Stimulated activated CD8-positive, alpha-beta memory T cell treated with anti-CD3 and anti-CD28 coated beads, Interleukin-4, amount 100 ng/mL, for 1 hour (primary cell): ENCODE measurements at places on chromosomes 13 and 19.
A peak's percentile ranks its signal among the peaks of the same experiment; 100 is the strongest.

- no peak for DNase-seq
These were observed 1.1 kb upstream of the SWSAP1 start for GRCh38 chr19:11373166-11373884.

- no peak for DNase-seq
These were observed 180.6 kb downstream of the KDM4B start for GRCh38 chr19:5149508-5149907.

DNA sequence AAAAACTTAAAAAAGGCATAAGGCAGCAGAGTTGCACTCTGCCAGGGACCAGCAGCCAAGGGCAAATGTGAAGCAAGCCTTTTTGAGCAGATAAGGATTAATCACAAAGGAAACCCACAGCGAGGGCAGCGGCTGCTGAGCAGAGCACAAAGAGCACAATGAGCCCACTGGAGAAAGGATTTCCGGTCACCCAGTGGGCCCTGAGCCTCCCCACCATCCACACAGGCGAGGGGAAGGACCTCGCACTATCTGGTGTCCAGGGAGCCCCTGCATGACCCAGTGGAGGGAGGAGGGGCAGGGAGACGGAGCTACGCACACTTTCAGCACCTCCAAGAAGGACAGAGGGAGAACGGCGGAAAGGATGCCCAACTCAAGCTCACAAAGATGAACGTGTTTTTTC lies 40.0 kb downstream of the COL4A1 start:
- DNase-seq, result no peak

- DNase-seq, result no peak
These were observed 35.9 kb downstream of the TPT1 start for GRCh38 chr13:45305079-45305478.

GRCh38 chr13:45702088-45702487 lies at the start of gene CBY2:
Gene CBY2, plus strand, starts transcription at chr13:45702320. Its CDS starts 71 bp downstream, at chr13:45702391.
- no peak for DNase-seq

DNA sequence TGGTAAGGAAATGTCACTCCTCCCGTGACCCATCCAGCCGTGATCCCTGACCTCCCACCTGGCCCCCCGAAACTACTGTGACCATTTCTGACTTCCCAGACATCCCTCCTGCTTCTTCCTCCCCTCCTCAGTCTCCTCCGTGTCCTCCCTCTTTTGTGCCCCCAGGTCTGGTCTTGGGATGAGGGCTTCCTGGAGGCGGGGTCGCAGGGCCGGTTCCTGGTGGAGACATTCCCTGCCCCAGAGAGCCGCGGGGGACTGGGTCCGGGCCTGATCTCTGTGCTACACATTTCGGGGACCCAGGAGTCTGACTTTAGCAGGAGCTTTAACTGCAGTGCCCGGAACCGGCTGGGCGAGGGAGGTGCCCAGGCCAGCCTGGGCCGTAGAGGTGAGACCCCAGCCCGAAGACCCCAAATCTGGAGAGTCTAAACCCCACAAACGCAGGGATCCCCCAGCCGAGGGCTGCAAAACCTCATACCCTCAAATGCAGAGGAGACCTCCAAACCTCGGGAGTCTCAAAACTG lies 5.0 kb downstream of the KIRREL2 start:
- DNase-seq, result no peak

- no peak for DNase-seq
These were observed 37.7 kb downstream of the CRYL1 start for GRCh38 chr13:20487927-20488326.

- DNase-seq, result no peak
These were observed 5.4 kb downstream of the GPR180 start for GRCh38 chr13:94607056-94607455.

- DNase-seq, result no peak
These were observed 58.8 kb downstream of the RYR1 start for GRCh38 chr19:38492181-38492813.

DNA sequence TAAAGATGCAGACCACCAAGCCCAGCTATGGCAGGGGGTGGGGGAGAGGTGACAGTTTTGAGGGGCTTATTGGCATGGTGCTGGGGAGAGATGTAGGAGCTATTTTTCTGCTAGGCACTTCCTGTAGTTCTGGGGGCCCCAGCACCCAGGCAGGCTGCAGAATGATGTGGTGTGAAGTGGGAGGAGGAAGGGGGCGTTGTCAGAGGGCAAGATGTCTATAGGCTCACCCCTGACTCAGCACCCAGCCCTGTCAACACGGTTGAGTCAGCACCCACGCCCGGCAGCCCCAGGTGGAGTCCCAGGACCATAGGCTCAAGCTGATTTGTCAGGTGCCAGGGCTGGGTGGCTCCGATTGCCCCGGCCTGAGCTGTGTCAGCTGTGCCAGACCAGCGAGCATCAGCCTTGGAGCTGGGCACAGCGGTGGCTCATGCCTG lies 5.8 kb downstream of the KLF2 start:
- DNase-seq, result peak; percentile 86

DNA sequence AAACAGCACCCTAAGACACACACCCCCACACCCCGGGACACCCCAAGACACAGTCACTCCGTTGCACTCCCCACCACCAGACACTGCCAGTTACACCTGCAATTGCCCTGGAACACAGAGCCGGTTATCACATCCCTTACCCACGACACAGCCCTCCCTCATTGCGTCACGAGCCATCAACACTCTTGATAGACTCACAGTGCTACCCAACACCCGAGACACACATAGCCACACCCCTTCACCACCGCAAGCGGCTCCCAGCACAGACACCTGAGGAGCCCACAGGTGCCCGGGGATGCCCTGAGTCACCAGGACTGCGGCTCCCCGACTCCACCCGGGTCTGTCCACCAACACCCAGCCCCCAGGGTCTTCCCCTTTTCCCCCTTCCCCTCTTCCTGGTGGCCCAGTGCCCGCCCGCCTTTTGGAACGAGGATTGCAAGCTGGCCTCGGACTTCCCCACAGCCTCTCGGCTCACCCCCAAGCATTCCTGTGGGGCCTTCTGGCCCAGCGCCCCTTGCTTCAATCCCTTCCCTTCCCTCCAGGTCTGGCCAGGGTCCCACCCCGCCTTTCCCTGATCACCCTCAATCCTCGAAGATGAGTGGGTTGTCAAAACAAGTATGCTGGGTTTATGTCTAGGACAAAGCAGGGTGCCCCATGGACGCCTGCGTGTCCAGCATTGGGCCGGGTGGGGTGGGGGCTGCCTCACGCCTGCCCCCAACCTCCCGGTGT lies 1.7 kb upstream of the PTGER1 start:
- DNase-seq, result no peak

DNA sequence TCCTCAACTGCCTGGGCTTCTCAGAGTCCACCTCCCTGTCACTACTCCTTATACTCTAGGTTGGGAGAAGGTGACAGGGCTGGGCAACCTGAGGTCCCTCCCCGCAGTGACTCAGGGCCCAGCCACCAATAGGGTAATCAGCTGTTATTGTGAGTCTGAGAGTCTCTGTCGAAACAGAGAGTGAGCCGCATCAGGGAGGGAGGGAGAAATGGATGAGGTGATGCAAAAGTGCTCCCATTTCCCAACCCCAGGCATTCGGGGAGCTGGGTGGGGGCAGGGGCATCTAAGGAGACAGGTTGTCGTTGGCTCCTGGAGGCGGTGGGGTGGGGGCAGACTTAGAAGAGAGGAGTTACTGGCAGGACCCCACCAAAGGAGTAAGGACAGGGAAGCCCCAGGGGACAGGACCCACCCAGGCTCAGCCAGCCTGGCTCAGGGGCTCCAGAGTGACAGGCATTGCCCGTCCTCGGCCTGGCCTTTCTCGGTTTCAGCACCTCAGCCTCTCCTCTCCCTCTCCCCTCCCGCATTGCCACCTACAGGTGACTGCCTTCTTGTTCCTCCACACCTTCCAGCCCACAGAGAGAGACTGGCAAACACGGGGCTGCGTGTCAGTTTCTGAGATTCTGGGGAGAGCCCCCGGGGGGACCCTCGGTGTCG lies at the start of gene DMKN:
TSS of gene DMKN (minus strand) at position 22 of the 654 bp plus-strand sequence. CDS start 174 bp downstream, outside the sequence.
- DNase-seq, result no peak

DNA sequence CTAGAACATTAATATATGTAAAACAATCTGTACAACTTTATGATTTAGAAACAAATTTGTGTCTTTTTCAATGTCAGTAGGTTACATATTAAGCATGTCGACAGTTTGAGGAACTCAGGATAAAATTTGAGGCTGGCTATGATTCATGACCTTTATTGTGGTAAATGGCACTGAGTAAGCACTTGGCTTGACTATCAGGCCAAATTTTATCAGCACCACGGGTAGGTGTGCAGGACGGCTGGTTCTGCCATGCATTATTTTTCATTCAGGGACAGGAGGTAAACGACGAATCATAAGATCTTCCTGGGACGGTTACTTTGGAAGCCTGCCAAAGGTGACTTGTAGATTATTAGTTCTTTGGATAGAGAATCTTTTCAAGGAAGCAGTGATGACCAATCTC lies 19.9 kb upstream of the CYP4F8 start:
- DNase-seq, result no peak

GRCh38 chr19:54707962-54708361 lies 16.3 kb upstream of the KIR3DL3 start:
- no peak for DNase-seq

- DNase-seq, result no peak
These were observed 3.5 kb downstream of the ADPRHL1 start for GRCh38 chr13:113449693-113450347.

- DNase-seq, result no peak
These were observed 545 bp upstream of the ISYNA1 start for GRCh38 chr19:18438331-18439024.

DNA sequence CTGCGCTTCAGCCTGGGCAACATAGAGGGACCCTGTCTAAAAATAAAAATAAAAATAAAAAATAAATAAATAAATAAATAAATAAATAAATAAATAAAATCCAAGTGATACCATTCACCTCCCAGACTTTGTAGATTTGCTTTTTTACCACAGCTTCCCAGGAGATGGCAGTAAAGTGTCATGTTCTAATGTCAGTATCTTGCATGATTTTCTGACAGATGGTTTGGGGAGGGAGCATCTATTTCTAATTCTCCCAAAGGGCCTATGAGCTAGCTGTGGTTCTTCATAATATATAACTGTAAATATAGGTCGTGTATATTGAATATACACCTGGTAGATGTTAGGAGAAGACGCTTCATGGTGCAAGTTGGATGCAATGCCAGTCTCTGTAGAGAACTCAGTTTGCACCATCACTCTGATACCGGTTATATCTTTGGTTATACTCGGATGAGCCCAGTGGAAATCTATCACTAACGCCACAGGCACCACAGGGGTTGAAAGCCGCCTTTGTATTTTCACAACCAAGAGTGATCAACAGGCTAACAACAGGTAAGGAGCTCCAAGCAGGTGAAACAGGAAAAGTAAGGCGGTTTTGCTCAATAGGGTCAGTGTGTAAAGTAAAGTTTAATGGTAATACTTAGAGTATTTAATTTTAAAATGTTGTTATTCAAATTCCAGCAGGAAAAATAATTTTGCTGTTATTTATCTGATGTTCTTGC lies 13.9 kb downstream of the APLP1 start:
- DNase-seq, result no peak

GRCh38 chr19:13104360-13104847 lies 1.7 kb upstream of the LYL1 start:
- DNase-seq, result peak; percentile 44

DNA sequence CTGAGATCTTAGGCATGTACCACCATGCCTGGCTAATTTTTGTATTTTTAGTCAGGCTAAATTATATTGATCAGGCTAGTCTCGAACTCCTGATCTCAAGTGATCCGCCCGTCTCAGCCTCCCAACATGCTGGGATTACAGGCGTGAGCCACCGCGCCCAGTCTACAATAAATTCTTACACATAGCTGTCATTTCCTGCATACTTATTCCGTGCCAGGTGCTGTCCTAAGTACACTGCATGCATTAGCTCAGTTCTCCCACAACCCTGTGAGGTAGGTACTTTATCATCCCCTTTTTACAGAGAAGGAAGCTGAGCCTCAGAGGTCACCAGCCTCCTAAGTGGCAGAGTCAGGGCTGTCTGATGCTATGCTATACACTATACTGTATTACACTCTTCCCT lies 7.2 kb upstream of the RHPN2 start:
- DNase-seq, result no peak

DNA sequence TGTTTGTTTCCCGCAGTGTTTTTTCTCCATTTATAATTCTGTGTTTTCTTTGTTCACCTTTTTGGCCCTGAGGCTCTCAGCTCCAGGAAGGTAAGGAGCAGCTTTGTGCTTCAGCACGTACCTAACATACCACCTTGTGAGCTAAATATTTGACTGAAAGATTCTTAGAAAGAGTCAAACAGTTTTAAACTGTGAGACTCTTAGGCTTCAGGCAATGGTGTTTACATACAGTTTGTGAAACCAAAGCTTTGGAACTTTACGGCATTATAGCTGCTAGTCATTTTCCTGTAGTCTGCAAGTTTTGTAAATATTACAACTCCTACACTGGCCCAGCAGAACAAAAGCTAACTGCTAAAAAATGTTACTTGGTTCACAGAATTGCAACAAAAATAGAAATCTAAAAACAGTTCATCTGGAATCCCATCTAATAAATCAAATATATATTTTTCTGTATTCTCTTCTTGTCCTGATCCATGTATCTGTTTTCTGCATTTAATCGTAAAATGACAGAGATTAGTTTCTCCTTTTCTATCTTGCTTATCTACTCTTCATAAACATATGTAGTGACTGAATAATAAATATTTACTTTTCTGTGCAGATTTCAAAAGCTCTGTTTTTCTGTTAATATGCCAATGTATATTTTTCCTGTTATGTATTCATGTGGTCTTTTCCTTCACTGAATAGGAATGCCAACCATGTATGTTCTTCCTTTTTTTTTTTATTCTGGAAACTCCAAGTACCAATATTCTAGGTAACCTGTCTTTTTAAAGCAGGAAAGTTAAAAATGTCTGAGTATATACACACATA lies 38.8 kb upstream of the GPI start:
- no peak for DNase-seq

GRCh38 chr19:50896591-50897190 lies 14.5 kb downstream of the KLK4 start:
- DNase-seq, result no peak

DNA sequence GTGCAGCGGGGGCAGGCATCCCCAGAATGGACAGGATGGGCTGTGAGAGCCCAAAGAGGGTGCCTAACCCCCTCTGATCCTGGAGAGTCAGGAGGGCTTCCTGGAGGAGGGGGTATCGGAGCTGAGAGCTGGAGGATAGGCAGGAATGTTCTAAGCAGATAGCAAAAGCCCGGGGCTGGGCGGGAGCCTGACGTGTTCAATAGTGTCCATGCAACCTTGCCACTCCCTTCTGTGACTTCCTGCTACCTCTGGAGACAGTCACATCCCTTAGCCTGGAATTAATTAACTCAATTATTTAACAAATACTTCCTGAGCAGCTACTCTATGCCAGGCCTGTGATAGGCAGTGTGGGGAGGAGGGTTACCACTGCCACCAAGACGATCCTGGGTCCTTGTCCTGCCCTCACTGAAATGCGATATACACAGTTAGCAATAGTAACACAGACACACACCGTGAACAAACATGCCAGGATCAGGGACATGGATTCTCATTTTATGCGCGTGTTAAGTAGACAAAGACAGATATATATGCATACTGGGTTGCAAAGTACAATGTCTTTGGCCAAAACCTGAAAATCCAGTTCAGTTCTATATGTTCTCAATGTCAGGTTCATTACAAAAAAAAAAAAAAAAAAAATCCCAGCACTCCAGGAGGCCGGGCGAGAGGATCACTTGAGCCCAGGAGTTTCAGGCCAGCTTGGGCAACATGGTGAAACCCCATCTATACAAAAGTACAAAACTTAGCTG lies 10.7 kb downstream of the AP2S1 start:
- no peak for DNase-seq

- DNase-seq, result no peak
These were observed 18.5 kb downstream of the AP3D1 start for GRCh38 chr19:2132731-2133490.
